ENCODE measurements at places on chromosomes 6 and 20. TPM values are rescaled to one million over a fixed set of nuclear protein-coding genes. Genes with fewer than 3 reads are reported as not detected.

GRCh38 chr6:151254451-151255081 is 14.8 kb downstream of the AKAP12 start:
- no peak for DNase-seq

DNA sequence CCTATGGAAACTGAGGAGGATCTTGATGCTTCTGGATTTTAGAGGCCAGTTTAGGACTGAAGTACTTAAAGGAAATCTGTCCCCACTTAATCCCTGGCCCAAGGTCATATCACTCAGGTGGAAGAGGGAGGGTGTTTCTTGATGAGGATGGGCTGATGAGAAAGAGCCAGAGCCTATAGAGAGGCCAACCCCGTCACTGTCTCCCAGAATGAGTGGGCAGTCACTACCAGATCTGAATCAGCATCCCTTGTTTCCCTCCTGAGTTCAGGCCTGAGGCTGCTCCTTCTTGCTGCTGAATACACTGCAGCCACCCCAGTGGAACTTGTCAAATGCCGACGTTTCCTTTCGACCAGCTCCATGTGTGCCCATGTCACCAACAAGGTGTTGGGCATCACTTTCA is 14.8 kb downstream of the ARMC12 start:
- DNase-seq = peak; percentile 82

The C6orf163 gene
- 0.95 TPM for total RNA-seq

GRCh38 chr6:15513131-15513771 is 149.6 kb downstream of the DTNBP1 start:
- no peak for DNase-seq

GRCh38 chr6:166779381-166779780 is 152.3 kb upstream of the RPS6KA2 start:
- no peak for DNase-seq

The CALHM6 gene
- 4.4 TPM for total RNA-seq

DNA sequence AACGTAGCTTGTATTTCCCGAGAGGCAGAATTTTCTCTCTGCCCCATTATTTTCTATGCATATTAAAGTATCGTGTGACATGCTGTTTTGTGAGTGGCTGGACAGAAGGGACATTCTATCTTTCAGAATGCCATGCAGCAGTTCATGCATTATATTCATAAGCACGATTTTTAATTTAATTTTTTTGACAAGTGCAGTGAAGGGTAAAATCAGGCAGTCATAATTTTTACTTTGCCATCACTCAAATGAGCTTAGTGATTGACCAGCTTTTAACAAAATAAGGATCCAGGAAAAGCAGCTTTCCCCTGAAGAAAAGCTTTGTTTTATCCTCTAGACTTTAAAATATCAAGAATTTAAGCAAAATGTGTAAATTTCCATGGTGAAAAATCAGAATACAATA is 673.3 kb downstream of the KIF16B start:
- no peak for DNase-seq

- no peak for DNase-seq
Measured at GRCh38 chr20:32241807-32242206, 34.1 kb downstream of the POFUT1 start.

GRCh38 chr20:13384132-13384531 is 163.1 kb downstream of the ISM1 start:
- no peak for DNase-seq

The CST2 gene
- not detected for total RNA-seq

The TNFAIP3 gene
- total RNA-seq = 259 TPM

- DNase-seq = no peak
Measured at GRCh38 chr20:62165762-62166399, 16.9 kb upstream of the MTG2 start.

DNA sequence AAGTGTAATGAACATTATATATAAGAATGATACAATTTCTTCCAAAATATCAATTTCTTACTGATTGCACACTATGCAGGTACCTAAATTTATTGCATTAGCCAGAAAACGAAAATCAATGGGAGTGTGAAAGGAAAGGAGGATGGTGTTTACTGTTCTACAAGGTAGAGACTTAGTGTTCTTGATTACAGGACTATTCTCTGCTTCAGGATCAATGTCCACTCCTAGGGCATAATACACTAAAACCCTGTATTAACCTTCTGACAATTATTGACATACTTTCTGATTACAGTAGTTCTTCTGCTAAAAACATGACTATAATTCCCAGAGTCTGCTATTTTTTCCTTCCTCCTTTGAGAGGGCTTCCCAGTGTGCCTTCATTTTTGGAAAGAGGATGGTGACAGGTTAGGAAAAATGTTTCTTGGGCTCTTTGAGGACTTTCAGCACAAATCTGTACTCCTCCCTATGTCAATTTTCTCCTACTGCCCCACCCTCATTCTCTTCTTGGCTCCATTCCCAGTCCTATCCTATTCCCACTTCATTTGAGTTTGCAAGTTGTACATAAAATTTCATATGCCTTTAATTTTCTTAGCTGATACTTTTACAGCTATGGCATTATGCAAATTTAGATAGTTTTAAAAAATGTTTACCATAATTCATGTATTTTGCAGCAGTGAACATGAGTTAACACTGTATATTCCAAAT is 278.9 kb downstream of the CENPW start:
- DNase-seq = no peak

The PPIL4 gene
- 23.6 TPM for total RNA-seq

DNA sequence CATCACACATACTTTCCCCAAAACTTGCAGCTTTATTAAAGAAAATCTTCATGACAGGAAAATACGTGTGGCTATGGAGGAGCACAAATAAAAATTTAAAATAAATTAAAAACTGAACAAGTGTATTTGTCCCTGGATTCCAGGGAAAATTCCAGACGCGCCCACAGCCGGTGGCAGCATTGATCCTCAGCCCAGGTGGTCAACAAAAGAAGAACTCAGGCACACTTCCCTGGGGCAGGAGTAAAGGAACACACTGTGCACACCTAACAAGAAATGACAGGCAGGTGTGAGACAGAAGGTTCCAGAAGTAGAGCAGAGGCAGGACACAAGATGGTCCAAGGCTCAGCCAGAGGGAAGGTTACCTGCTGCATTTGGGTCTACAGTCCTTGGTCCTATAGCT is 36.3 kb downstream of the FOXA2 start:
- no peak for DNase-seq

- no peak for DNase-seq
Measured at GRCh38 chr6:112457886-112458285, 110.8 kb downstream of the RFPL4B start.

The BANF2 gene
- not detected for total RNA-seq

DNA sequence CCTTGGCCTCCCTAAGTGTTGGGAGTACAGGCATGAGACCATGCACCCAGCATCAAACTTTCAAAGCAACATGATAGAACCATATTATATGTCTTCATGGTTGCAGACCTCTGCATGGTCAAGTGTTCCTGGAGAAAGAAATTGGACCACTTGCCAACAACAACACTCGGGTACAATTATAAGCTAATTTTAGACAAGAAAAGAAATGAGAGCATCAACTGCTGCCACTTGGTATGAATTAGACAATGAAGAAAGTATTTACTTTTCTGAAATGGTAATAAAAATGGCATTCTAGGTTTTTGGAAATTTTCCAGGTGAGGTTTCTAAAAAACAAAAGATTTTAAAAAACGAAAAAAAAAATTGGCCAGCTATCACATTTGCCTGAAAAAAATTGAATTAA is 7.7 kb upstream of the PM20D2 start:
- no peak for DNase-seq
